ENCODE measurements at places on chromosomes 6 and 20.

DNA sequence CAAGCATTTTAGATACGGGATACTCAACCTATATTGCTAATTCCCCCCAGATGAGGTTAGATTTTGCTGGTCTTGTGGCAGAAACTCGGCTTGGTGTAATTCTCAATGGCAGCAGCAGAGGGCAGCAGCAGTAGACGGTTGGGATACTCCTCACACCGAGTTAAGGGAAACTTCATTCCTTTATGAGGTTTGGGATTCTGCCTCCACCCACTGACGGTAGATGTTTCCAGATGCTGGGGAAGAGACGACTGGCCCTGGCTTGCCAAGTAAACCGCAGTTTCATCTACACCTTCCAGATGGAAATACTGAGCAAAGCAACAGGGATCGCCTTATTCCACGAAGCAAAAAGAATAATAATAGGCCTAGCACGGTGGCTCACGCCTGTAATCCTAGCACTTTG is 8.2 kb upstream of the TBC1D7 start:
- DNase-seq = peak; percentile 76

- DNase-seq = no peak
Measured at GRCh38 chr20:44018259-44018941, 103.7 kb downstream of the TOX2 start.

GRCh38 chr6:143026696-143027449 is 33.8 kb upstream of the AIG1 start:
- DNase-seq = peak; percentile 14

- DNase-seq = no peak
Measured at GRCh38 chr6:38113825-38114576, 294.5 kb downstream of the ZFAND3 start.

- no peak for DNase-seq
Measured at GRCh38 chr20:32780749-32781655, 18.8 kb downstream of the DNMT3B start.

DNA sequence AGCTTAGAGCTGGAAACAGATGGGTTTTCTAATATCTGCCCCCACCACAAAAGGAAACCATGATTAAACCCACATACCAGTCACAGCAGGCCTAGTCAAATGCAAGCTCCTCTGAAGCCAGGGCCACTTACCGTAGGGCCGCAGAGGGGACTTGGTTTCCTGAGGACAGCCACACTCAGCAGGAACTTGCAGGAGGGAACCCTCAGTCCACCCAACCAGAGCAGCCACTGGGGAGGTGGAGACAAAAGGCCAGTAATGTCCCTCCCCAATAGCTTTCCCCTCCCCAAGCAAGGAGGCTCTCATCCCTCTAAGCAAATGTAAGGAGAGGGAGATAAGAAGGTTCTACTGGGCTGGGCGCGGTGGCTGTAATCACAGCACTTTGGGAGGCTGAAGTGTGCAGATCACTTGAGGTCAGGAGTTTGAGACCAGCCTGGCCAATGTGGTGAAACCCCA is 384.4 kb upstream of the JARID2 start:
- no peak for DNase-seq
